Activated CD4-positive, alpha-beta T cell treated with anti-CD3 and anti-CD28 coated beads, Interleukin-2, amount 10 ng/mL, durations not matched to agents 7 days and 5 days (primary cell): ENCODE measurements at places on chromosomes 16 and 17. TPM values are rescaled to one million over a fixed set of nuclear protein-coding genes. Genes with fewer than 3 reads are reported as not detected.

DNA sequence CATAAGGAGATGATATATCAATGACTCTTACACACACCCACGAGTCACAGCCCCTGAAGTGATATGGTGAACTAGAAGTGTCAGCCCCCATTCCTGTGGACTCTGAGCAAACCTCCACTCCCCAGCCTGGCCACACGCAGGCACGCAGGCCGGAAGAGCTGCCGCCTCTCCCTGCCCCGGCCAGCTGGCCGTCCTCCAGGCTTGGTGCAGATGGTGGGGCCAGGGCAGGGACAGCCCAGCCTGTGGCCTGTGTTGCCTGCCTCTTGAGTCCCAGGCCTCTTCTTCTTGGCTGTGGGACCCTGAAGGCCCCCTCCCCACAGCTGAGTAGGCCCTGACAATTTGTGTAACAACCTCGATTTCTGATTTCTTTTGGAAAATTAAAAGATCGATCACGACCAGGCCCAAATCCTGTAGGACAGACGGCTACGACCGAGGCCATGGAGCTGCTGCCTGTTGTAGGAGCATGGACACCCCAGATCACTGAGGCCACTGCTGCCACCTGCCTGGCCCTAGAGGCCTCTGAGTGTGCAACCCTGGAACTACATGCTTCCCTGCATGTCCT is 10.0 kb upstream of the MPRIP start:
- no peaks in the 10 kb centered on the region for H3K4me1 ChIP-seq
- no peaks in the 10 kb centered on the region for H3K36me3 ChIP-seq
- H3K27ac ChIP-seq = no peak overlapping the region
- DNase-seq = no peak
- H3K4me3 ChIP-seq = no peak overlapping the region
- peaks cover 3% of the 10 kb centered on the region for H3K27me3 ChIP-seq

DNA sequence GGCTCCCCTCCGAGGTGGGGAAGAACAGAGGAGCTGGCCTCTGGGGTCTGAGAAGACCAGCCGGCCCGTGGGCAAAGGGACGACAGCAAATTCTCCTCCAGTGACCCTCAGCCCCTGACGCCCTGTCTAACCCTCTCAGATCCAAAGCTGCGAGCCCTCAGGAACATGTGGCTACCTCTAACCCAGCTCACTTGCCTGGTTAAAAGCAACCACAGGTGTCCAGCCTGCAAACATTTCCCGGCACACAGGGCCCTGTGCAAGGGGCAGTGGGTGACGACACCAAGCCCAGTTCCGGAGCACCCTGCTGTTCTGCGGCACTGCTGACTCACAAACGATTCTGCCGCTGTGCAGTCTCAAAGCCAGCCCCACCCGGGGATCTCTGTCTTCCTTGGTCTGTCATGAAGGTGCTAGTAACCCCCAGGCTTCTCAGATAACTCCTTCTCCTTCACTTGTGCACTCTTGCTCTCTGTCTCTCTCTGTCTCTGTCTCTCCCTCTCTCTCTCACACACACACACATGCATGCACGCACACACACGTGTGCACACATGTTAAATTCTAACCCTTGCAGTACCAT is 23.0 kb downstream of the WNT3 start:
- no peak overlapping the region for H3K4me3 ChIP-seq
- H3K4me1 ChIP-seq = no peaks in the 10 kb centered on the region
- DNase-seq = no peak
- H3K36me3 ChIP-seq = no peaks in the 10 kb centered on the region

- no peak for DNase-seq
- no peaks in the 10 kb centered on the region for H3K36me3 ChIP-seq
- no peak overlapping the region for H3K27ac ChIP-seq
- H3K4me1 ChIP-seq = peaks cover 2% of the 10 kb centered on the region
These were observed 8.6 kb downstream of the ALDH3A1 start for GRCh38 chr17:19739241-19740201.

- DNase-seq = no peak
- H3K4me3 ChIP-seq = no peak overlapping the region
- peaks cover 6% of the 10 kb centered on the region for H3K36me3 ChIP-seq
- no peaks in the 10 kb centered on the region for H3K27me3 ChIP-seq
These were observed 4.0 kb upstream of the PPP1R27 start for GRCh38 chr17:81838753-81839255.

- peaks cover 17% of the 10 kb centered on the region for H3K4me1 ChIP-seq
- H3K4me3 ChIP-seq = no peak overlapping the region
- H3K27me3 ChIP-seq = no peaks in the 10 kb centered on the region
These were observed 27.1 kb downstream of the CDRT4 start for GRCh38 chr17:15440347-15440746.

GRCh38 chr17:83122834-83123233 is 43.4 kb downstream of the METRNL start:
- H3K36me3 ChIP-seq = no peaks in the 10 kb centered on the region
- no peak overlapping the region for H3K27ac ChIP-seq
- H3K4me3 ChIP-seq = no peak overlapping the region
- H3K4me1 ChIP-seq = peaks cover 30% of the 10 kb centered on the region

- no peak overlapping the region for H3K4me3 ChIP-seq
- H3K27me3 ChIP-seq = no peaks in the 10 kb centered on the region
- no peak overlapping the region for H3K27ac ChIP-seq
- no peak for DNase-seq
- no peaks in the 10 kb centered on the region for H3K36me3 ChIP-seq
These were observed 391.3 kb upstream of the CDH5 start for GRCh38 chr16:65975049-65975708.

SALL1 gene
- total RNA-seq = not detected

EFCAB13 gene
- total RNA-seq = 3.5 TPM

SEC14L1 gene
- 56.6 TPM for total RNA-seq
